ENCODE measurements at places on chromosomes 4 and X.
A peak's percentile ranks its signal among the peaks of the same experiment; 100 is the strongest.

GRCh38 chr4:11130195-11130970, 298.3 kb downstream of the HS3ST1 start:
- no peak overlapping the region for H3K27ac ChIP-seq
- H3K4me1 ChIP-seq = no peaks in the 10 kb centered on the region
- H3K36me3 ChIP-seq = peaks cover 72% of the 10 kb centered on the region

- H3K4me1 ChIP-seq = peaks cover 43% of the 10 kb centered on the region
- H3K27me3 ChIP-seq = no peaks in the 10 kb centered on the region
- peaks cover 8% of the 10 kb centered on the region for H3K36me3 ChIP-seq
- H3K4me3 ChIP-seq = no peak overlapping the region
- DNase-seq = no peak
Measured at GRCh38 chrX:16196829-16197228, 29.5 kb downstream of the MAGEB17 start.

DNA sequence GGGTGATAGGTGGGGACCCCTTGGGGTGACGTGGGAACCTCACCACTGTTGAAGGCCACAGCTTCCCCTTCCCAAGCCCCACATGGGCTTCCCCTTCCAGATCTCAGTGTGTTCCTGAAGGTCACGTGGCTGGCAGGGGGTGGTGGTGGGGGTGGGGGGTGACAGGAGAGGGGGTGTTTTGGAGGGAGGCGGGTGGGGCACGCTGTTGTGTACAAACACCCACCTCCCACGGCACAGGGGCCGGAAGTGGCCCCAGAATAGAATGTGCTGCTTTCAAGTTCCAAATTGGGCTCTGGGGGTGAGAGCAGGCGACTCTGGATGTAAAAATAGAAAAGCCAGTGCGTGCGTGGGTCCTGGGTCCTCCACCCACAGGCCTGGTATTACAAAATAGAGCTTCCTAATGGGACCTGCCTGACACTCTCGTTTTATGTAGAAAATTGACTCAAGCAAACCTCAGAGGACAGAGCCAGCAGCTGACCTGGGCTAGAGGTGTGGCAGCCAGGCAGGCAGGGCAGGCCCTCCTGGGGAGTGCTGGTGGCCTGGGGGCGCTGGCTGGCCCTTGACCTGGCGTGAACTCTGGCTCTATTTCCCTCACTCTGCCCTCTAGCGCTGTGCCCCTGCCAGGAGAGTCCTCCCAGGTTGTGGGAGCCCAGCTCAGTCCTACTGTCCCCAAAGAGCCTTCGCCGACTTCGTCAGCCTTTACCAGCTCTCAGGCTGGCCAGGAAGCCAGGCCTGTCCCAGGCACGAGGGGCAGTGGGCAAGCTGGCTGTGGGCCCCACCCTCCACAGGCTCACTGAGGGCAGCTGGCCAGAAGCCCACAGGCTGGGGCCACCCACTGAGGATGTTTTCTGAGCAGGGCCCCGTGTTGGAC, 5.4 kb upstream of the SH3BP2 start:
- H3K36me3 ChIP-seq = no peaks in the 10 kb centered on the region
- no peak overlapping the region for H3K4me3 ChIP-seq
- peaks cover 15% of the 10 kb centered on the region for H3K27me3 ChIP-seq
- peaks cover 22% of the 10 kb centered on the region for H3K4me1 ChIP-seq
- DNase-seq = peak; percentile 19
- H3K27ac ChIP-seq = no peak overlapping the region

DNA sequence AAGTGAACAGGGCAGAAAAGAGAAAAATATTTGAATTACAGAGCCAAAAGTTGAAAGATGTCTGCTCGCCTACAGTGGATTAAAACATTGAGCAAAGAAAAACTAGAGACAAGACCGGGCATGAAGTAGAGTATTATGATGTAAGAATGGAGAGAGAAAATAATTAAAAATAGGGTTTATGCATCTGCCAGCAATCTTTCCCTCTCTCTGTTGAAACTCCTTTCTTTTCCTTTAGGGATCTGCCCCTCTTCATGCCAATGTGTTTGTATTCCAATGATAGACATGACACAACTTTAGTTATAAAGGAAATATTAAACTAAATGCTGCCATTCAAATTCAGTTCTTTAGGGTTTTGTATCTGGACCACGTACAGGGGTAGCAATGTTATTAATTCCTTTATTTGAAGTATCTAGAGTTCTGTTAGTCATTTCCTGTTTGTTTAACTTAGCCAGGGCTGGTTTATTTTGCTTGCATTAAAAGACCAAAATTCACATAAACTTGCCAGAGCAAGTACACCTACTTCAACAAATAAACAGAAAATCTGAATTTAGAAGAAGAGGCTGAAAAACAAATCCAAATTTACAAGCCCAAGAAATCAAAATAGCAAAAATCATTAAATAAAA, 202.6 kb downstream of the SPOCK3 start:
- no peaks in the 10 kb centered on the region for H3K27me3 ChIP-seq

- H3K4me3 ChIP-seq = no peak overlapping the region
- no peaks in the 10 kb centered on the region for H3K4me1 ChIP-seq
- DNase-seq = no peak
Measured at GRCh38 chrX:120690344-120690743, 60.5 kb upstream of the C1GALT1C1 start.

DNA sequence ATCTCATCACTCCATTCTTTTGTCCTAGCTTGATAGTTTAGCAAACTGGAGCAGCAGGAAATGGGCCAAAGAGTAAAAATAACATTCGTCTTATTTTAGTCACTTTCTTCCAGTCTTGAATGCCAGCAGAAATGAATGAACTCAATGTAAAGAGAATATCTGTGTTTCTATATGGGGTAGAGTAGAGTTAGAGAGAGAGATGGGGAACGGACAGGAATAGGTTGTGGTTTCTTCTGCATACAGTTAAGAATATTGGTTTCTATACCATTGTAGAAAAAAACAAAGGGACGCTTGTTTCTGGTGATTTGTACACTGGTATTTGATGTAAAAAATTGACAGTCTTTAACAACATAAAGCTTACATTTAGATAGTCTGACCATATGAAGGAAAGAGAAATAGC, 8.9 kb downstream of the GPR174 start:
- H3K27ac ChIP-seq = no peak overlapping the region
- H3K4me1 ChIP-seq = peaks cover 3% of the 10 kb centered on the region
- no peak for DNase-seq
- no peaks in the 10 kb centered on the region for H3K36me3 ChIP-seq

GRCh38 chr4:155948541-155948940, 5.1 kb downstream of the CTSO start:
- H3K4me3 ChIP-seq = no peak overlapping the region
- no peaks in the 10 kb centered on the region for H3K27me3 ChIP-seq
- no peak for DNase-seq
- peaks cover 3% of the 10 kb centered on the region for H3K4me1 ChIP-seq
- H3K36me3 ChIP-seq = no peaks in the 10 kb centered on the region
- no peak overlapping the region for H3K27ac ChIP-seq

DNA sequence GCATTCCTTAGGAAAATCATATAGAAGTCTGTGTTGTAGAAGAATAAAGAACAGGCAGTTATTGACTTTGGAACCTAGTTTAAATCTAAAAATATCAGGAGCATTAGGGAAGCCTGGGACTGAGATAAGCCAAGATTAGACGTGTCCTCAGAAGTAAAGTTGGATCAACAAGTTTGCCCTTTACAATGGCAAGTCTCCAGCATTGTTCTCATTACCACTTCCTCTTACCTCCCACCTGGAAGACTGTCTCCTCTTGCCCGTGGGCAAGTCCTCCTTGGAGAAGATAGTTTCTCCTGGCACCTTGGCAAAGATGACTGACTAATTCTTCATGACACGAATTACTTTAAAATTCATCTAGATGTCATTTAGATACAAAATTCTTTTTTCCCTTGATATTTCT, 37.8 kb downstream of the CNKSR2 start:
- no peak for DNase-seq
- H3K27ac ChIP-seq = no peak overlapping the region
- H3K36me3 ChIP-seq = peaks cover 3% of the 10 kb centered on the region
- H3K4me1 ChIP-seq = peaks cover 12% of the 10 kb centered on the region

- peaks cover 4% of the 10 kb centered on the region for H3K4me1 ChIP-seq
- no peak for DNase-seq
- H3K27me3 ChIP-seq = no peaks in the 10 kb centered on the region
- no peak overlapping the region for H3K27ac ChIP-seq
- no peak overlapping the region for H3K4me3 ChIP-seq
- H3K36me3 ChIP-seq = no peaks in the 10 kb centered on the region
Measured at GRCh38 chrX:100745806-100746537, 14.1 kb upstream of the SYTL4 start.

- peak overlapping the region; percentile 100 for H3K27ac ChIP-seq
- no peak for DNase-seq
- H3K36me3 ChIP-seq = peaks cover 26% of the 10 kb centered on the region
- H3K4me3 ChIP-seq = peak overlapping the region; percentile 97
- H3K4me1 ChIP-seq = peaks cover 54% of the 10 kb centered on the region
Measured at GRCh38 chr4:120065974-120066516, 603 bp downstream of the MAD2L1 start.

- H3K4me3 ChIP-seq = no peak overlapping the region
- H3K27ac ChIP-seq = peak overlapping the region; percentile 50
- H3K4me1 ChIP-seq = peaks cover 17% of the 10 kb centered on the region
- H3K36me3 ChIP-seq = no peaks in the 10 kb centered on the region
- no peak for DNase-seq
Measured at GRCh38 chr4:128757712-128758111, 51.8 kb upstream of the JADE1 start.

DNA sequence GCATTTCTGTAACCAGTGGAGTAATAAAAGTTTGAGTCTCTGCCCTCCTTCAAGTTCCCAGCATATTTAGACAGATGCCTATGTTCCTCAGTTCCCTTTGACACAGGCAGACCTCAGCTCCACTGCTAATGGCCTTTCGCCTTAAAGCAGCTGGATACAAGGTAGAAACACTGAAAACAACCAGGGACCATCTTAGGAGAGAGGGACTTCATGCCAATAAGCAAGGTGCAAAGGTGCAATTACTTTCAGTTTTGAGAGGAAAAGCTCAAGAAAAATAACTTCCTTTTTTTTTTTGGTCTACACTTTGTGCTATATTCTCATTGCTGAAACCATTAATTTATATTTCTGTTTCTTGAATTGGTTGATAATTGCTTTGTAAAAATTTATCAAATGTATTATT, 781.9 kb upstream of the GALNTL6 start:
- no peak overlapping the region for H3K27ac ChIP-seq
- H3K4me3 ChIP-seq = no peak overlapping the region
- H3K4me1 ChIP-seq = peaks cover 30% of the 10 kb centered on the region
- H3K36me3 ChIP-seq = peaks cover 15% of the 10 kb centered on the region

DNA sequence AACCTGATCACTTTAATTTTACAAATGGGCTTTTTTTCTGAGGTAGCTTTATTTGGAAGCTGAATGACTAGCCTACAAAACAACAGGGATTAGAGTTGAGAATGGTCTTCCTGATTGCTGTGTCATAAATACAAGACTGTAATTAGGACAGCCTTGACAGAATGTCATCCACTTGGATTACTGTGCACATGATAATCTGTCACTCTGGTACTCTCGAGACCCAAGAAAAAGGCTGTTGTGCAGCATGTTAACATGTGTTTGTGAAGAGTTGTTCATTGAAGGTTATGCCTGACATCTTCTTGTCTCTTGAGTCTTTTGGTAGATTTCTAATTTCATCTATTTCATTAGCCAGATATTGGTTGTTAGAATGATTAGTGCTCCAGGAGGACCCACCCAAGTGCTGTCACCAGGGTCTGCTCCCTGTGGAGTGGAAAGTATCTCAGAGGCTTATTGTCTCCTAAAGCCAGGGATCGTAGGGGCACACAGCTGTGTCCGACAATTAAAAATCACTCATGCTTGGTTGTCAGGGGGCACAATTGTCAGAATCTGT, 212.2 kb upstream of the GPRIN3 start:
- no peaks in the 10 kb centered on the region for H3K27me3 ChIP-seq
- DNase-seq = no peak
- no peaks in the 10 kb centered on the region for H3K36me3 ChIP-seq
- no peak overlapping the region for H3K4me3 ChIP-seq
- H3K27ac ChIP-seq = no peak overlapping the region

GRCh38 chr4:102815981-102816380, 11.4 kb downstream of the UBE2D3 start:
- no peaks in the 10 kb centered on the region for H3K27me3 ChIP-seq
- no peak overlapping the region for H3K27ac ChIP-seq
- peaks cover 77% of the 10 kb centered on the region for H3K4me1 ChIP-seq
- H3K4me3 ChIP-seq = no peak overlapping the region

- H3K4me1 ChIP-seq = peaks cover 12% of the 10 kb centered on the region
- no peak for DNase-seq
- H3K27me3 ChIP-seq = no peaks in the 10 kb centered on the region
- H3K36me3 ChIP-seq = no peaks in the 10 kb centered on the region
- no peak overlapping the region for H3K4me3 ChIP-seq
Measured at GRCh38 chrX:41558531-41558930, 111.4 kb downstream of the NYX start.
